ENCODE measurements at places on chromosomes 12 and 14.

DNA sequence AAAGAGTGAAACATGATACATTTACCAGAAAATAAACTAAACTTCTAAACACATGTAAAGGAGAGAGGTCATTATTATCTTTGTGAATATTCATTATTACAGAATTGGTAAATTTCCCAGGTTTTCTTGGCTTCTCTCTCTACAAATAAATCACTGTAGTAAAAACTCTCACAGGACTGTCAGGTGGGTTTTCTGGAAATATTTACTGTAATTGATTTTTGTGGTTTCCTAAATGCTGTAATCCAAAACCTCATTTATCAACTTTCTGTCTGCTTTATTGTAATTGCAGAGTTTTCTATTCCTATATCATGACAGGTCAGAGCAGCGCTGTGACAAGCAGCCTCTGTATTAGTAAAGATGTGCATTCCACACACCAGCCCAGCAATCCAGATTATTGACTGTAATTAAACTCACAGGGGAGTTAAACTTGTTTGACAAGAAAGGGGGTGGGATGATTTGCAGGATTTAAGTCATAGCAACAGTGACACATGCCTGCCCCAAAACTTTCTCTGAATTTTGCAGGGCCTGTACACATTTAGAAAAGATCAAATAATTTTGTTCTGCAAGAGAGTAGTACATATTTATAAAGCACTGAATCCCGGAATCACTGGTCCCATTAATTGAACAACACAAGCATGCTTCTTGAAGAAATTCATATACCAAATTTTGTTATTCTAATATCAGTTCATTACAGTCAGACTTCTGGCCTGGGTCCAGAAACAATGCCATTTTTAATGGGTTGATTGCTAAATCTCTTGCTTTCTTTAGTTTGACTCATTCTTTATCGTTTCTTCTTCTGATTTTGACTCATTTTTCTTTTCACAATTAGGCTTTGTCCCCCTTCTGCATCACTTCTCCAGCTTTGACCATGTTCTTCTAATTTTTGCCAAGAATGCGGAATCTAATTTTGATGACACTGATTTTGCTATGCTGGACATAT, 42.2 kb downstream of the PTPRO start:
- DNase-seq, result no peak

- DNase-seq, result no peak
Observed at GRCh38 chr12:58163021-58163420, 221.7 kb downstream of the ATP23 start.

GRCh38 chr14:36928432-36928831, 244.0 kb downstream of the SLC25A21 start:
- no peak for DNase-seq

GRCh38 chr14:29735459-29735858, 192.2 kb downstream of the PRKD1 start:
- DNase-seq, result no peak
